GM23248 (cell line): ENCODE measurements at places on chromosomes 3 and 15. TPM values are rescaled to one million over a fixed set of nuclear protein-coding genes. Genes with fewer than 3 reads are reported as not detected.
A peak's percentile ranks its signal among the peaks of the same experiment; 100 is the strongest.

- 0 out of 2 replicates have a peak overlapping the region, but pooled peaks have one; percentile 26 for H3K27ac ChIP-seq
- H3K36me3 ChIP-seq: no peaks in the 10 kb centered on the region
- peak; percentile 19 for DNase-seq
- H3K4me1 ChIP-seq: peaks cover 35% of the 10 kb centered on the region
- H3K4me3 ChIP-seq: no peak overlapping the region
These were observed 85.8 kb downstream of the THBS1 start for GRCh38 chr15:39666677-39667076.

DNA sequence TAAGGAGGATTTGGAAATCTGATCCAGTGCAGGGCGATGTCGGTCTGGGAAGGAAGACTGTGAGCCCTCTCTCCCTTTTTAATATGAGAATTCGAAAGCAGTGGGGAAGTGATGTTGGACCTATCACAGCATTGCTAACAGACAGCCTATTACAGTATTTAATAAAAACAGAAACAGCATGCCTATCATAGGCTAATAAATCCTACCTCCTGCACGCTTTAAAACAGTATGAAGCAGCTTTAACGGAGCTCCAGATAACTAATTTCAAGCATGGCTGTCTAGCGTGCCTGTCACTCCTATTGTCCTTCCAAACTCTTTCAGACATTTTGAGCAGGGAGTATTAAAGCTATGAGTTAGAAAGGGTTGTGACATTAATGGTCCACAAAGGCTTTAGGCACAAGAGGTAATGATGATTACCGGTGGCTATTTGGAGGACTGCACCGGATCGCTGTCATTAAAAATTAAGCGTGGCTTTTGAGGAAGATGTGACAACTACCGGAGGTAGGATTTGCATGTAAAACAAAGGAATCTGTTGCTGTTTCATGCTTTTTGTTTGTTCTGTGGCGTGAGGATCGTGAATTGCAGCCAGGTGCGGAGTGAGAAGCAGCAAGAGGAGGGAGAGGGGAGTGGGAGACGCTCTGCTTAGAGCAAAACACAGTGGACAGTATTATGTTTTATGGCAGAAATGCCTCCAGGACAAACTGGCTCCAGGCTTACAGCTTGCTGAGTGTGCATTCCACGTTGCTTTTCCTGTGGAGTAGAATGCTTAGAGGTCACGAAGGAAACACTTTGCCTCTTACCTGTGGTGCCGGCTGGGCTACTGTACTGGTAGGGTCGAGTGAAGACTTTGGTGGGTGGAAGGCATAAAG, at the start of gene KCNMB2:
Gene KCNMB2, plus strand, starts transcription at position 226 of the 869 bp plus-strand sequence.
- peaks cover 25% of the 10 kb centered on the region for H3K27me3 ChIP-seq
- DNase-seq: no peak
- H3K36me3 ChIP-seq: no peaks in the 10 kb centered on the region
- no peaks in the 10 kb centered on the region for H3K4me1 ChIP-seq
- H3K4me3 ChIP-seq: peak within 1 kb of the TSS; percentile 35; the same call in 1 of the 2 replicates

GRCh38 chr15:55846116-55846707, 103.3 kb upstream of the PRTG start:
- peak; percentile 63 for DNase-seq
- H3K27me3 ChIP-seq: no peaks in the 10 kb centered on the region

- peaks cover 7% of the 10 kb centered on the region; the same call in 1 of the 2 replicates for H3K4me1 ChIP-seq
- no peak overlapping the region for H3K4me3 ChIP-seq
- no peak for DNase-seq
These were observed 257.6 kb downstream of the SLC9A9 start for GRCh38 chr3:143590660-143591059.

DNA sequence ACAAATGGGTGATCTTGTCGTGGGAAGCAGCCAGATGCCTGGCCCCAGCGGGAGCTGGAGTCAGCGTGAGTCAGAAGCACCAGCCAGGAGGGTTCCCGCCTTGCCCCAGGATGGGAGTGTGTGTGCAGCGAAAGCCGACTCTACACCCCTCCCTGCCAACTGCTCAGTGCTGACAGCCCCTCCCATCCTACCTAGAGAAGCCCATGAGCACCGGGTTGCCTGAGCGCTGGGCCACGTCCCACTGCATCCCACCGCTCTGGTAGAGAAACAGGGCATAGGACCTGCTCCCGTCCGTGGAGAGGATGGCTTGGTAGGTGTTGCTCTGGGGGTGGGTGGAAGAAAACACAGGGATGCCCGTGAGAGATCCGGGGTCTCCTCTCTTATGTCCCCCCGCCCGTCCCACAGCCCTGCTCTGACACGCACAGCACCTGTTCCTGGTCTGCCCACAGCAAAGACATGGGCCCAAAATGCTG, 42.9 kb downstream of the MUC4 start:
- no peak overlapping the region for H3K27ac ChIP-seq
- H3K4me1 ChIP-seq: no peaks in the 10 kb centered on the region
- no peak overlapping the region for H3K4me3 ChIP-seq
- no peaks in the 10 kb centered on the region for H3K27me3 ChIP-seq
- DNase-seq: peak; percentile 54
- no peaks in the 10 kb centered on the region for H3K36me3 ChIP-seq

DNA sequence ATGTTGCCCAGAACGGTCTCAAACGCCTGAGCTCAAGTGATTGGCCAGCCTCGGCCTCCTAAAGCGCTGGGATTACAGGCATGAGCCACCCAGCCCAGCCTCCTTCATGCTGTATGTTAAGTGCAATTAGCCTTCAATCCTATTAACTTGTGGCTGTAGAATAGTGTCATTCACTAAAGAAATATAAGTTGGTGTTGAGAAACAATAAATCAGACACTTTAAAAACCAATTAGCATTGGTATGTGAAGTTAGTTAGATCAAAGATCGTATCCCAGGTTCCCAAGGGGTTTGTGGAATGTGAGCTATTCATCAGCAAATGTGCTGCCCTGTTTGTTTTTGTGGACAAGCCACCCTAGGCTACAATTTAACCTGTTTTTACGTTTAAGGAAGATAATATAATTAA, 11.0 kb upstream of the PIK3CB start:
- no peaks in the 10 kb centered on the region for H3K36me3 ChIP-seq
- no peak overlapping the region for H3K27ac ChIP-seq
- H3K27me3 ChIP-seq: no peaks in the 10 kb centered on the region
- DNase-seq: no peak

DNA sequence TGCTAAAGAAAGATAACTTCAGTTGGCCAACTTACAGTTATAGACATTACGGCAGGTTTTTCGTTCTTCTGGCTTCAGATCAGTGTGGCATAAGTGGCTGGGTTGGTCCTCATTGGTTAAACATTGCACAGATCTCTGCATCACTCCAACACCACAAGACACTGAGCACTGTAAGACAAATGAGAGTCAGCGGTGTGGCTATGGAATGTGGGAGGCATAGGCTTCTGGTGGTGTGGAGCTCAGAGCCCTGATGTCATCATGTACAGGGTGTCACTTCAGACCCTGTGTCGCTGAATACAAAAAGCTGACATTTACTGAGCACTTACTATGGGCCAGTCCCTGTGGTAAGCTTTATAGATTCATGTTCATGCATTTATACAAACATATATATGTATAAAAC, 146.0 kb downstream of the ADAMTS9 start:
- no peaks in the 10 kb centered on the region for H3K36me3 ChIP-seq
- H3K4me1 ChIP-seq: peaks cover 5% of the 10 kb centered on the region; the same call in 1 of the 2 replicates
- no peak overlapping the region for H3K27ac ChIP-seq
- no peak overlapping the region for H3K4me3 ChIP-seq
- no peak for DNase-seq
- H3K27me3 ChIP-seq: no peaks in the 10 kb centered on the region

DNA sequence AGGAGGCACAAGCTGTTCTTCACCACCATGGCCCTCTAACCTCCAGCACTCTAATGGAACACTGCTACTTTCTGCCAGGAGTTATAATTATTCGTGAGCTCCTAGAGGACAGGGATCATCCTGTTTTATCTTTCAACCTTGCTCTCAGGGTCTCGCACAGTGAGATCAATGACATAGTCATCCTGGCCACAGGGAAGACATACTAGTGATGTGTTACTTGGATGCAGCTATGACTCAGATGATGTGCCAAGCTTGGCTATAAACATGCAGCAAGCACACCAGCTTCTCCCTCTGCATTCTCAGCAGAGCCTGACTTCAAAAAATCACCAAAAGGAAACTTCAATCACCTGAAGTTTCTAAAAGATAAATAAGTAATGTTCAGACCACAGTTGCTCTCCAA, 203.8 kb upstream of the HES1 start:
- H3K36me3 ChIP-seq: no peaks in the 10 kb centered on the region
- no peak overlapping the region for H3K4me3 ChIP-seq

GRCh38 chr15:74443100-74443909, 9.5 kb upstream of the SEMA7A start:
- DNase-seq: peak; percentile 74
- H3K27me3 ChIP-seq: no peaks in the 10 kb centered on the region

DNA sequence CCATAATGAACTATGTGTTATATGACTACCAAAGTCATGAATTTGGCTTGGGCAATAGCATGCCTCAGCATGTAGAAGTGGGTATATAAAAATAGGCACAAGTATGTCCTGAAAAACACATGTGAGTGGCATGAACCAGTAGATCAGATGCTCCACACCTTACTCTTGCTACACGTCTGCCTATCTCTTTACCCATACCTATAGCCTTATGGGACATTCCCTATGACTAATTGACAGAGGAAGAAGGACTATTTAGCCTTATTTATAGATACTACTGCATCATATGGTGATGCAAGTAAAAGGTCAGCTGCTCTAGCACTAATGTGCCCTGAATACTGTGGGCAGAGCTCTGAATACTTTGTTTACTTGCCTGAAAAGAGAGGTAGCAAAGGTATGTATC, 81.0 kb upstream of the ZPLD1 start:
- H3K36me3 ChIP-seq: no peaks in the 10 kb centered on the region
- no peaks in the 10 kb centered on the region for H3K27me3 ChIP-seq
- no peak for DNase-seq
- H3K4me3 ChIP-seq: no peak overlapping the region

- H3K36me3 ChIP-seq: no peaks in the 10 kb centered on the region
- no peaks in the 10 kb centered on the region for H3K4me1 ChIP-seq
- no peak overlapping the region for H3K4me3 ChIP-seq
- no peaks in the 10 kb centered on the region for H3K27me3 ChIP-seq
- no peak overlapping the region for H3K27ac ChIP-seq
- no peak for DNase-seq
These were observed 575.4 kb upstream of the ALCAM start for GRCh38 chr3:104791331-104791730.

Gene RBMS3
- total RNA-seq: 40.0 and 45.7 TPM in 2 replicates

Gene MYRIP
- 0.32 TPM in 1 of 2 replicates, not detected in the other for total RNA-seq
